ENCODE measurements at places on chromosomes 5 and 9.

- DNase-seq = no peak
Observed at GRCh38 chr5:134070725-134071613, 43.5 kb upstream of the TCF7 start.

GRCh38 chr5:172573986-172574870 is 66.8 kb upstream of the NEURL1B start:
- DNase-seq = no peak

DNA sequence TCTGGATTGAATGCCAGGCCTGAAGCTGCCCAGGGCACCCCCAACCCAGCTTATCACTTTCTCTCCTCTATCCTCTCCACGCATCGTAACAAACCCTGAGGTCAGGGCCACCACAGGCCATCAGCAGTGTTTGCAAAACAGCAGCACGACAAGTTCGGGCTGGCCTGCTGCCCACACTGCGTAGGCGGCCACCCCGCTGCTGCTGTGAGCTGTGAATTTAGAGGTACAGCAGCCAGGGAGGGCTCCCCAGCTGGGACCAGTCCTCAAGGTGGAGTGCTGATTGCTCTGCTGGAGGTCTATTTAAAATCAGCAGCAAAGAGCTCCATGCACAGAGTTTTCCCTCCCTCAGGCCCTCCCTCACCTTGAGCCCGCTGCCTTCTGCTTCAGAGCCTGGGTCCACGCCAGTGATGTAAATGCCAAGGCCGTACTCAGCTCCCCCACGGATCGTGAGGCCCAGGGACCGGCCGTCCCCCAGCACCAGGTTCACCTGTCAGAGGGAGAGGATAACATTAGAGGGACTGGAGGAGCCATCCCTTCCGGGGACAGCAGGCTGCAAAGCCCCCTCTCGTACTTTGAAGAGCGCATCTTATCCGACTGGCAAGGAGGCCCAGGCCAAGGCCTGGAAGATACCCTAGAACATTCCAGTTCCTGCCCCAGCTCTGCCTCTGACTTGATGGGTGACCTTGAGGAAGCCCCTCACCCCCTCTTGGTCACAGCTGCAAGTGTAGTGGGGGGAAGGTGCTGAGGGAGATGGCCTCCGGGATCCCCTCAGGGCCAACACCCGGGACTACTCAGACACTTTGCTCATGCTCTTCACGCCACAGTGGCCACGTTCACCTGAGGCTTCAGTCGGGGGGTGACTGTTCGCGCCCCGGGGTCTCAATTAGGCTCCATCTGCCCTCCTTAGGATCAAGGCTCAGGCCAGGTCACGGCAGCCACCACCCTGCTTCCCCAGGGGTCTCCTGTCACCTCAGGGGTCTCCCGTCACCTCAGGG is 39.1 kb downstream of the WHRN start:
- DNase-seq = no peak

DNA sequence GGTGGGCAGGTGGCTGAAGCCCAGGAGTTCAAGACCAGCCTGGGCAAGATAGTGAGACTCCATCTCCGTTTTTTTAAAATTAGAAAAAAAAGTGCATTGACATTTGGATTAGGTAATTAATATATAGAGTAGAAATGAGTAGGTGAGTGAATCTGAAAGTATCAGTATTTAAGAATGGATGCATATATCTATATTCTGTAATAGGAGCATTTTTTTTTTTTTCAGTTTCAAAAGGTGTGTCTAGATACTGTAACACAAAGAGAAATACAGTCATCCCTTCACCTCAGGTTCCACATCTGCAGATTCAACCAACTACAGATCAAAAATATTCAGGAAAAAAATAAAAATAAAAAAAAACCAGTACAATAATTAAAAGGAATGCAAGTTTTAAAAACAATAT is 50.8 kb downstream of the RBM27 start:
- no peak for DNase-seq

DNA sequence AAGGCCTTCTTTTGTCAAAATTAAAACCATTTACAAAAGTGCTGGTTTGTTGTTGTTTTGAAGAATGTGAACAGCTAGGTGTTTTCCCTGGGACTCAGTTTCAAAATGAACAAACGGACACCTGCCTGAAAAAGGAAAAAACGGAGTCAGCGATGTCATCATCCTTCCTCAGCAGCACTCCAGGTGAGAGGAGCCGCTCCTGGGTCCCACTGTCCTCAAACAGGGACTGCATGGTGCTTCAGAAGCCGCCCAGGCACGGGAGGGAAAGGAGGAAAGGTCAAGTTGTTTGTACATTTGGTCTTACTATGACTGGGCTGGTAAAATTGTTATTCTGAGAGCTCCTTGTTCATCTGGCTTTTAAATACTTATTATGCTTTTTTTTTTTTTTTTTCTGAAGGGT is 69.0 kb upstream of the ZSWIM6 start:
- no peak for DNase-seq

DNA sequence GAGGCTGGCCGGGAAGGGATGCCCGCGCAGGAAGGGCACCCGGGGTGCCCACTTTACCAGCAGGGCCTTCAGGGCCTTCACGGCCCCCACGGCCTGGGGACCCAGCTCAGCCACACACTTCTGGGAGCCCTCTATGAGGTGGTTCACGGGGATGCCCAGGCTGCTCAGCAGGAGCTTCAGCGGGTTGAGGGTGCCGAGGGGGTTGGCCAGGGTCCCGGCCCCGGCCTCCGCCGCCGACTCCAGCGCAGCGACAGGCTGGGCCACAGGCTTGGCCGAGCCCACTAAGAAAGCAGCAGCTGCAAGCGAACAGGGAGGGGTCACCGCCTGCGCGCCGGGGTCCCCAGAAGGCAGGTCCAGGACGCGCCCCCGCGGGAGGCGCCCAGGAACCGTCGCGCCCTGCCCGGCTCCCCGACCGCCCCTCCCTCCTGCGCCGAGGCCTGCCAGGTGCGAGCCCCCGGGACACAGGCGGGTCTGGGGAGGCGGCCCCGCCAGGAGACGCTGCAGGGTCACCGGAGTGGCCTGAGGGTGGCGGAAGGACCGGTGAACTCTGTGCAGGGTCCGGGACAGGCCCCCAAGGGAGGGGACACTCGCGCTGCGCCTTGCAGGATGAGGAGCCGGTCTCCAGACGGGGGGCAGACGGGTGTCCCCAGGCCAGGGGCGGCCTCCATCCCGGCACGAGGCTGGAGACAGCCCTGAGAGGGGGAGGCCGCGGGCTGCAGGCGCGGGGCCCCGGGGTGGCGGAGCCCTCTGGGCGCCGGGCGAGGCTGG is 572 bp downstream of the SCGB3A1 start:
- no peak for DNase-seq

GRCh38 chr9:116516456-116516855 is 170.6 kb upstream of the TRIM32 start:
- no peak for DNase-seq

GRCh38 chr9:129100383-129101169 is 10.0 kb downstream of the CRAT start:
- DNase-seq = no peak

DNA sequence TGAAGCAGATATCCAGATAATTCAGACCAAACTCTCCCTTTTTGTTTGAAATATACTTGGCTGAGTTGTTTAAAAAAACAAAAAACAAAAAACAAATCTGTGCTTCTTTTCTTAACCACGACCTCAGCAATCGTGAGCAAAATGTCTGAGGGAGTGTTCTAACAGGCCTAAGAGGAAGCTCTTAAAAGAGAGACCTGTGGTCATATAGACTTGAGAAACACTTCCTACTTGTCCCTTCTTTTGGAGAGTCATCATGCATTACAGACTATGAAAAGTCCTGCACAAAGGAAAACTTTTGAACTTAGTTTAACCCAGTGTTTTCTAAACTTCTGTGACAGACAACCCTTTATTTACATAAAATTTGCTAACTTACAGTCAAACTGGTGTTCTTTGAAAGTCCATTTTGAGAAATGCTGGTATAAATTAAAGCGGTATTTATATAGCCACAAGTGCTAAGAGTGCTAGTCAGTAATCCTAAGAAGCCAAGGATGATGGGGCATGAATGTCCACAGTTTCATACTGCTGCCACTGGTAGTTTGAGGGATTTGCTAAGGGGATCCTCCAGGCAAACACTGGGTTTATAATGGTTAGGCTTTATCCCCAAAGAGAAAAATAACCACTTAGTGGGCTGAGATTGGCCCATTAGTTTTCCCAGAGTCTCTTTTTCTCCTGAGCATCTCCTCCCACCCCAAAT is 199.8 kb downstream of the LRRC70 start:
- DNase-seq = no peak

GRCh38 chr5:37777432-37778130 is 62.3 kb downstream of the GDNF start:
- DNase-seq = no peak

DNA sequence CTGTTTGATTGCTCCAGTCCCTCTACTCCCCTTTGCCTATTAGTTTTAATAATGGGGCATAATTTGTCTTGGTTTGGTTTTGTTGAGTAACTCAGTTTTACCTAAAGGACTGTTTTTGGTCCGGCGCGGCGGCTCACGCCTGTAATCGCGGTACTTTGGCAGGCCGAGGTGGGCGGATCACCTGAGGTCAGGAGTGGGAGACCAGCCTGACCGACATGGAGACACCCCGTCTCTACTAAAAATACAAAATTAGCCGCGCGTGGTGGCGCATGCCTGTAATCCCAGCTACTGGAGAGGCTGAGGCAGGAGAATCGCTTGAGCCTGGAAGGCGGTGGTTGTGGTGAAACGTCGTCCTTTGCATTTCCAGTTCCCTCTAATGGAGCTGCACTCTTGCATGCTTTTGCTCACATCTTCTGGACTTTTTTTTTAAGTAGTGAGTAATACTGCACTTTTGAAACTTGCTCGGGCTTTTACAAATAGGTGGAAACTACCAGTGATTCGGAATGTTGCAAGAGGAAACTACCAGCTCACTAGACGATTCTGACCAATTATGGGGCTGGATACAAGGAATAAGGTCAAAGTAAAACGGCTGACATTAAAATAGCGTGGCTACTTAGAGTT is 721 bp upstream of the MAML1 start:
- peak; percentile 58 for DNase-seq

- peak; percentile 11 for DNase-seq
Observed at GRCh38 chr9:124040935-124041816, 29.6 kb downstream of the LHX2 start.

- DNase-seq = no peak
Observed at GRCh38 chr5:41600731-41601130, 90.3 kb upstream of the PLCXD3 start.

DNA sequence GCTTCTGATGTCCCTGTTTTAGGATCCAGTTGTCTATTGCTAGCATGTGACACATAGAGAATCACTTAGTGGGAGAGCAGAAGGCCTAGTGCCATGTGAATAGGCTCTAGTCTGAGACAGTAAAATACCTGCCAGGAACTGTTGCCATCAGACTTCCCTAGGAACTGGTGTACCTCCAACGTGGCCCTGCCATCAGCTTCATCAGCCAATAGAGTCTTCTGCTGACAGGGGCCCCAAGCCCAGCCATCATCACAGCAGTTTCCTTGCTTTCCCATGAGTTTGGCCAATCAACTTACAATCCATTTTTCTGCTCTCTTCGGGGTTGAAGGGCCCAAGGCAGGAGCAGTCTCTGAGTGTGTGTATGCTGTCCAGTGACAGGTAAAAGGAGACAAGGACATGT is 128.4 kb upstream of the ADRA1B start:
- no peak for DNase-seq

GRCh38 chr9:107389617-107390071 is 99.9 kb downstream of the KLF4 start:
- DNase-seq = no peak

- DNase-seq = no peak
Observed at GRCh38 chr9:115423646-115424045, 305.7 kb upstream of the TNC start.

- no peak for DNase-seq
Observed at GRCh38 chr9:108544866-108545265, 310.9 kb downstream of the ACTL7B start.

- no peak for DNase-seq
Observed at GRCh38 chr9:18237776-18238175, 236.2 kb upstream of the ADAMTSL1 start.

DNA sequence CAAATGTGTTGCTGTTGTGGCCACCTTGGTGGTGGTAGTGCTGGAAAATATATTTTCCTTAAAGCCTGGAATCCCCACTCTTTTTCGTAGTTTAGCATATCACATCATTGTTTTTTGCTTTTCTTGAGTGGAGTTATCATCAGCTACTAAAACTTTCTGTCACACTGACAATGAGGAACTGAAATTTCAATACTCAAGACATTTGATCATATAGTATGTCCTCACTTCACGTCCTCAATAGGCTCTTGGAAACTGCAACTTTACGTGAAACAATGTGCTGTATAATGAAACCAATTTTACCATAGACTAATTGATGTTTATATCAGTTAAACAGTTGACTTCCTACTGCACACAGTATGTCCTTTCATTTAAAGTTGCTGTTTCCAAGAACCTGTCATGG is 265.8 kb downstream of the ADGRV1 start:
- no peak for DNase-seq

GRCh38 chr9:126454795-126455194 is 128.2 kb downstream of the MVB12B start:
- no peak for DNase-seq

DNA sequence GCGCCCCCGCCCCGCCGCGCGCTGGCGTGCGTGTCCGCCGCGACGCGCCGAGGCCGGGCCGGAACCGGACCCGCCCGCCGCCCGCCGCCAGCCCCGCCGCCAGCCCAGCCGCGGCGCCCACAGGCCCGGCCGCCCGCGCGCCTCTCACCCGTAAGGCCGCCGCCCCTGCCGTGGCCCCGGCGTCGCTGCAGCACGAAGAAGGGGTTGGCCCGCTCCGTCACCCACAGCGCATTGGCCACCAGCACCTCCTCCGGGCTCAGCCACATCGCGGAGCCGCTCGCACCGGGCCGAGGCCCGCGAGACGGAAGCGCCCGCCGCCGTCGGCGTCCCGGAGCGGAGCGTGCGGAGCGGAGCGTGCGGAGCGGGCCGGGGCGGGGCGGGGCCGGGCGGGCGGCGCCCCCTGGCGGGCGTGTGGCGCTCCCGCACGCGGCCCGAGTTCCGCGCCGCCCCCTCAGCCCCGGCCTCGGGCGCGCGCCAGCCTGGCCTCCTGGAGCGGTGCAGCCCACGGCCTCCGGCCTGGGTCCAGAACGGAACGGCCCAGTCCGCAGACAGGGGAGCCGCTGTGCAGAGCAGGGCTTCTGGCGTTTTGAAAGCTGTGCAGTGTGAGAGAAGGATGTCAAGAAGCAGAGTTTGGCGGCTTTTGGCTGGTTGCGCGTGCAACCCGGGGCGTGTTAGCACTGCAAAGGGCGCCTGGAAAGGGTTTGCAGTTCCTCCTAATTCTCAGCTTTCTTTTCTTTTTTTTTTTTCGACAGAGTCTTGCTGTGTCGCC is at the start of gene TBC1D9B:
Gene TBC1D9B, minus strand, starts transcription at position 342 of the 769 bp plus-strand sequence. Its CDS starts 76 bp downstream, at position 266.
- DNase-seq = peak; percentile 76

DNA sequence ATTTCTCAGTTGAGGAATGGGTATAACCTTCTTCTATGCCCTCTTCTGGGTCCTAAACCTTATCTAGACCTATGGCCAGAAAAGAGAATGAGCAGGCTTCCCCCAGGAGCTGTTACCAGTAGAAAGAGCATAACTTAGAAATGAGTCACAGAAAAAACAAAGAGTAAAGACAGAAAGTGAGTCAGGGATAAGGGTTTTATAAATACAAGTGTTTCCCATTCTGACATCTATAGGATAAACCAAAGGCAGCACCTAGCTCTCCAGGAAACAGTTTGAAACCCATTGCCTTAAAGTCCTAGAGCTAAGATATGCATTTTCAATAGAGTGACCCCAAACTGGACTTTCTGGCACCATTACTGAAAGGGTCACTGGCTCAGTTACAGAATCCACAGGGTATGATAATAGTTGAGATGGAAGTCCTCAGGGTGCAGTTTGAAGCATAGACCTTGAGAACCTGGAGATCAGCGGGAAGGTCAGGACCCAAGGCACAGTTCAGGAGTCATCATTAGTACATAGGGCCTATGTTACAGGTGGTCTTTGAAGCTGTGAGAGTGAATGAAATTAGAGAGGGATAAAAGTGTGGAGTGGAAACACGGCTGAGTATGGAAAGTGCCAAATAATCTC is 42.7 kb upstream of the LIFR start:
- DNase-seq = no peak

- DNase-seq = no peak
Observed at GRCh38 chr9:120923620-120924328, 2.8 kb downstream of the TRAF1 start.

Measured in CD4-positive, alpha-beta T cell treated with Interleukin-2 at 100 ng/mL for 4 hours (primary cell).